Cardiac muscle cell (in vitro differentiated cells and primary cell): ENCODE measurements at places on chromosomes 1 and 21. TPM values are rescaled to one million over a fixed set of nuclear protein-coding genes. Genes with fewer than 3 reads are reported as not detected.

- no peak for DNase-seq
Measured at GRCh38 chr1:175443332-175443731, 250.8 kb upstream of the KIAA0040 start.

DNA sequence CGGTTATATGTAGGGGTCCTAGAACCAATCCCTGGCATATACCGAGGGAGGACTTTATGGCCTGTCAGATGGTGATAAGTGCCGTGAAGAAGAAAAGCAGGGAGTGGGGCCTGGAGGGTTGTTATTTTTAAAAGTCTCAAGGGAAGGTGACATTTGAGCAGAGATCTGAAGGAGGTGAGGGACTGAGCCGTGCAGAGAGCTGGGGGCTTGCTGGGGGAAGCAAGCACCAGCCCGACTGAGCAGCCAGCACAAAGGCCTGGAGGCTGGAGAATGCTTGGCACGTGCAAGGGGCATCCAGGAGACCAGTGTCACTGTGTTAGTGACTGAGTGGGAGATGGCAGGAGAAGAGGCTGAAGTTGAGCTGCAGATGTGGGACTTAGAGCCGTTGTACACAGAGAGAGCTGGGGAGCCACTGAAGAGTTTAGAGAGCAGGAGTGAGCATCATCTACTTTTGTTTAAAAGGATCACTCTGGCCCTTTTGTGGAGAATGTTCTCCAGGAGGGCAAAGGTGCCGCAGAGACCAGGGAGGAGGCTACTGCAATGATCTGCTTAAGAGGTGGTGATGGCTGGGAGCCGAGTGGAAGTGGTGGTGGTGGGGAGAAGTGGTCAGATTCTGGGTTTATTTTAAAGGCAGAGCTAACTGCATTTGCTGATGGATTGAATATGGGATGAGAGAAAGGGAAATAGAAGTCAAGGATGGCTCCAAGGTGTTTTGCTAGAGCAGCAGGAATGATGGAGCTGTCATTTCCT lies 31.2 kb downstream of the PTPRU start:
- DNase-seq = peak; percentile 57

Gene OR10J1
- polyA plus RNA-seq = not detected in 2 replicates

DNA sequence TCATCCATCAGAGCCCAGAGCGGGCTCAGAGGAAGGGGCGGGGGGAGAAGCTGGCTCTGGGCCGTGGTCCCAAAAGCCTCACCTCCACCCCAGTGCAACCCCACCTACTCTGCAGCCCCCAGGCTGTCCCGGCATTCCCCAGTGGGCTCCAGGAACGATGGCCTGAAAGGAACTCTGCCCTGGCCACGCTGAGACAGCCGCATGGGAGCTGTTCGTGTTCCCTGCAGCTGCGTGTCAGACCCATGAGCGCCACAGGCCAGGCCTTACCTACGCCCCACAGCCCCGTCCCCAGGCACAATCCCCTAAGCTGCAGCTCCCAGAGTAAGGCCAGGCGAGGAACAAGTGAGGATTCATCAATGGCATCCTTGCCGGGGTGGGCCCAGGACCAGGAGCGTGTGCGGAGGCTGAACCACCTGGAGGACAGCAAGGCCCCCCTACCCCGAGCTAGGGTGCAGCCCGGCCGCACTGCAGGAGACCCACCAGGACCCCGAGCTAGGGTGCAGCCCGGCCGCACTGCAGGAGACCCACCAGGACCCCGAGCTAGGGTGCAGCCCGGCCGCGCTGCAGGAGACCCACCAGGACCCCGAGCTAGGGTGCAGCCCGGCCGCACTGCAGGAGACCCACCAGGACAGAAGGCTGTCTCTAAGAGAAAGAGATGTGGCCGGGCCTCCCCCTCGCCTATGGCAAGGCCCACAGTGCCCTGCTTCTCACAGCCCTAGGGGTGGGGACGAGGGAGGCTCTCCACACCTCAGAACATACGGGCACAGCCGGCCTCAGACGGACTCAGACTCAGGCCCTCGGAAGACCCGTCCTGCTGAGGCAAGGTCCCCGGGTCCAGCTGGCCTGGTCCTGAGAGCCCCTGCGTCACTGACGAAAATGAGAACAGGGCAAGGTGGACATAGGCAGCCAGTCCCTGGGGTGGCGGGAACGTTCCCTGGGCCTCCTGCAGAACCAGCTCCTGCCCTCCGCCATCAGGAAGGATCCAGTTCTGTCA lies 26.5 kb upstream of the ARHGEF16 start:
- no peak for DNase-seq

Gene SPRR2D
- not detected in 2 replicates for polyA plus RNA-seq

Gene CSF3R
- polyA plus RNA-seq = 3.3 and 4.8 TPM in 2 replicates

GRCh38 chr1:159936273-159936904 lies 9.0 kb downstream of the IGSF9 start:
- peak; percentile 53 for DNase-seq

DNA sequence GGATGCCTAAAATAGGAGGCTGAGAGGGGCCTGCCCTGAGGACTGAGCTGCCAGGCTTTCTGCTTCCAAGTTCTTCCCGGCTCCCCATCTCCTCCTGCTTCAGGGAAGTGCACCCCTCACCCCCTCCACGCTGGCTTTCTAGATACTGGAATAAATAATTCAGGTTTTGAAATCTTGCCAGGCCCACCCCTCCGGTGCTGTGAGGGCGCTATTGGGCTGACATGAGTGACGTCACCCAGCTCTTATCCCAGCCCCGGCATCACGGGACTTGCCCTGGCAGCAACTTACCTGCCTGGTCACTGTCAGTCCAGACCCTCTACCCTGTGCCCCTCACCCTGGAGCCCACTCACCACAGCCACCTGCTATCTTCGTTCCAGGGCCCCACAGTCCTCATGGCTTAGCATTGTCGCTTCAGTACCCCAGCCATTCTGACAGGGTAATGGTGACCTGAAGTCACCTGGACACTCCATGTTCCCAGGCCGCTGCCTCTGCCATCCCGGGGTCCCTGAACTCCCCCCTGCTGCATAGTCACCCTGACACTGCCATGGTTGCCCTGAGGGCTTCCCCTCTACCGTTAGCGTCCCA lies 819 bp upstream of the GPR3 start:
- DNase-seq = peak; percentile 38

Gene NID1
- 32.1 and 52.1 TPM in 2 replicates for polyA plus RNA-seq

DNA sequence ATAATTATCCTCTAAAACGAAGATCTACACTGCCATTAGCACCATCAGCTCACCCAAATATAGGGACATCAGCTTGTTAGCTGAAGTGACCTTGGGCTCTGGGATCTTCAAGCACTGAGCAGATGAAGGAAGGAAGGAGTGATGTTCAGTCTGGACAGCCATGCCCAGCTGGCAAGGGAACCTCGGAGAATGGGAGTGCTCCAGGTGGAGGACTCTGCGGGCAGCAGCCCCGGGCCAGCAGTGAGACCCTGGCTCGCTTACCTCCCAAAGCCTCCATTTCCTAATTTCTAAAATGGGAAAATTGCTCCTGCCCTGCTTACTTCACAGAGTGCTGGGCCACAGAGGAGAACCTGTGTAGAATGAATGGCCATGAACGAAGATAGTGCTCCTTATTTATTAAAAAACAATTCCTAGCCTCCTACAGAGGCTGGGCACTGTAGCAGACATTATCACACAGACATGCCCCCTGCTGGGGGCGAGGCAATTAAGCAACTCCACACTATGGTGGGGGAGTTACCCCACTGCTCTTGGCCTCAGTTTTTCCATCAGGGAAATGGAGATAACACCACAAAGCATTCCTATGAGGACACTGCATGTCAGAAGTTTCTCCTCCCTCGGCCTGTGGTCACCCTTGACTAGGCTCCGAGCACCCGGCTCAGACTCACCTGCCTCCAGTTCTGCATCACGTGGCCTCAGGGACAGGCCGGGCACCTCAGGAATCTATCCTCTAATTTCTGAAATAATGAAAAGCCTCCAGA lies 117.6 kb downstream of the KCNN3 start:
- DNase-seq = no peak

DNA sequence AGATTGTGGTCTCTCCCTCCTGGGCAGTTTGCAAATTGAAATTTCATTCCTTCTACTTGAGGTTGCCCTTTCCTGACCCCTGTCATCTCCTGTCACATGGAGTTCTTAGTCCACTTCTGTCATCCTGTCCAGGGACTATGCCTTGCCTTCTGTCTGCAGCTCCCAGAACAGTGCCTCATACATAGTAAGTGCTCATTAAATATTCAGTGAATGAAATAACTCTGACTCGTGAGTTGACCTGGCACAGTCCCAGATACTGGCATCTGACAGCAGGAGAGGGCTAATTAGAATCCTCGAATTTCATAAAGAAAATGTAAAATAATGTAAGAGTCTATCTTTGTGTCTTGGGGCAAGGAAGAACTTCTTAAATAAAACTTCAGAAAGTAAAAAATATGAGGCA lies 50.8 kb downstream of the CNIH3 start:
- no peak for DNase-seq

DNA sequence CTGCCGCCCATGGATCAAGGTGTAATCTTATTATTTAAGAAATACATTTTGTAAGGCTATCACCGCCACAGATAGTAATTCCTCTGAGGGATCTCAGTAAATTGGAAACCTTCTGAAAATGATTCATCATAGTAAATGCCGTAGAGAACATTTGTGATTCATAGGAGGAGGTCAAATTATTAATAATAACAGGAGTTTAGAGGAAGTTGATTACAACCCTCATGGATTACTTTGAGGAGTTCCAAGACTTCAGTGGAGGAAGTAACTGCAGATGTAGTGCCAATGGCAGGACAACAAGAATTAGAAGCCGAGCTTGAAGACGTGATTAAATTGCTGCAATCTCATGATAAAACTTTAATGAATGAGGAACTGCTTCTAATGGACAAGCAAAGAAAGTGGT lies 280.1 kb downstream of the PTPRC start:
- no peak for DNase-seq

Gene CFAP126
- not detected in 2 replicates for polyA plus RNA-seq

GRCh38 chr1:234373959-234374254 lies 651 bp downstream of the COA6 start:
- DNase-seq = no peak

DNA sequence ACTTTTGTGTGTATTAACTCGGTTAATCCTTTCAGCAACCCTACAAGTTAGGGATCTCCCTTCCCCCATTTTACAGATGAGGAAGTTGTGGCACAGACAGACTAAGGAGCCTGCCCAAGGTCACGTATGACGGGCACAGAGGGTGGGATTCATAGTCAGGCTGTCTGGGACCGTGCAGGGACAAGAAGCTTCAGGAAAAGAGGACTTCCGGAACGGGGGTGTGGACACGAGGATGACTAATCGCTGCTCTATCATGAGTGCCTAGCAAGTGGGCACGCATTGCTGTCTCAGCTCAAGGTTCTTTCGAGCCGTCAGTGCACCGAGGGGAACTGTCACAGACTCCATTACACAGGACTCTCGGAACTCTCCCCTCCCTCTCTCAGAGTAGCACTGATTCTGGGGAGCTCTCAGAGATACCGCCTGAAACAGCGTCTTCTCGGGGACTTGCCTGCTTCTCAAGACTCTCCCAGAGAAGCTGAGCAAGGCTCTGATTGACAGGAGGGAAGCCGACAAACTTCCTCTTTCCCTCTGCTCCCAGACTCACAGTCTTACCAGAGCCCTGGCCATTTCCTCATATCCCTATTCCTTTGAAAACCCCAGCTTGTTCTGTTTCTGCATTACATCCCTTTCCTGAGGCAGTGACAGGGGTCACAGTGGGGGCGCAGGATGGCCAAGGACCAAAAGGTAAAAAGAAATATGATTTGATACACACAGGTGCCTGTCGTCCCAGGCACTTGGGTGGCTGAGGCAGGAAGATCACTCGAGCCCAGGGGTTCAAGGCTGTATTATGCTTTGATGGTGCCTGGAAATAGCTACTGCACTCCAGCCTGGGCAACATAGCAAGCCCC lies 14.4 kb downstream of the FHAD1 start:
- DNase-seq = peak; percentile 55

Gene FOXO6
- 10.7 and 18.6 TPM in 2 replicates for polyA plus RNA-seq

- DNase-seq = peak; percentile 92
Measured at GRCh38 chr1:163290025-163290640, 31.6 kb upstream of the NUF2 start.

DNA sequence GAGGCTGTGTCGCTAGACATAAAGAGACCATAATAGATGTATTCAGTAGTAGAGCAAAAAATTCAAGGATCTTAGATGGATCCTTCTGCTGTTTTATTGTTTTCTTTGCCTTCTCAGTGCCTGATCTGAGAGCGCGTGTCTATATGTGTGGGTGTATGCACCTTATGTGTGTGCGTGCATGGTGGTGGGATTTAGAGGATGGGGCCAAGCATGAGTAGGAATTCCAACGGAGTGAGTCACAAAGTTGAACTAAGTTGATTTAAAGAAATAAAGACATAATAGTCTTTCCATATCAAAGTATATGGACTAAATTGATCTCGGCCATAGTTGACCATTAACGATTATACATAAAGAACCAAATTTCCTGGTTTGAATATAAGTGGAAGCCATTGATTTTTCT lies 178.7 kb downstream of the CYYR1 start:
- no peak for DNase-seq

- no peak for DNase-seq
Measured at GRCh38 chr1:70044832-70045231, 160.5 kb downstream of the LRRC40 start.

GRCh38 chr1:181443231-181443853 lies 40.0 kb upstream of the CACNA1E start:
- no peak for DNase-seq
